Lung microvascular endothelial cell (primary cell): ENCODE measurements at places on chromosomes 4 and X. TPM values are rescaled to one million over a fixed set of nuclear protein-coding genes. Genes with fewer than 3 reads are reported as not detected.

Gene CLOCK
- total RNA-seq, result 14.2 and 17.1 TPM in 2 replicates

Gene GPR50
- not detected in 2 replicates for total RNA-seq

Gene CXCL5
- under 0.01 and 0.22 TPM in 2 replicates for total RNA-seq

Gene CXCL1
- total RNA-seq, result 10.5 and 36.3 TPM in 2 replicates

Gene F11
- not detected in 2 replicates for total RNA-seq

Gene CDX4
- total RNA-seq, result not detected in 2 replicates

Gene CYSLTR1
- total RNA-seq, result not detected in 2 replicates

Gene SLC34A2
- total RNA-seq, result not detected in 2 replicates

Gene MAOB
- not detected in 2 replicates for total RNA-seq

Gene F8A2
- not detected in 2 replicates for total RNA-seq

Gene PLXNB3
- 2.4 and 4.4 TPM in 2 replicates for total RNA-seq

Gene NALF2
- under 0.01 and 0.20 TPM in 2 replicates for total RNA-seq

Gene FGF2
- 6.0 and 7.6 TPM in 2 replicates for total RNA-seq

Gene BEX5
- total RNA-seq, result not detected in 2 replicates

Gene ELOVL6
- total RNA-seq, result 0.99 and 2.2 TPM in 2 replicates

Gene TRIM60
- not detected in 2 replicates for total RNA-seq

Gene FGF5
- 0.22 TPM in 1 of 2 replicates, not detected in the other for total RNA-seq

Gene IL3RA
- 15.5 and 19.6 TPM in 2 replicates for total RNA-seq

Gene NXF2B
- not detected in 2 replicates for total RNA-seq

Gene JAKMIP1
- not detected in 2 replicates for total RNA-seq

Gene UCHL1
- total RNA-seq, result 11.7 and 40.3 TPM in 2 replicates

Gene SSX3
- not detected in 2 replicates for total RNA-seq

Gene ARHGAP10
- 4.8 and 8.9 TPM in 2 replicates for total RNA-seq

Gene RNF212
- total RNA-seq, result 0.22 and 0.79 TPM in 2 replicates
